ENCODE measurements at places on chromosomes 12 and 14.

GRCh38 chr12:90842477-90842876 lies 112.5 kb downstream of the CCER1 start:
- no peaks in the 10 kb centered on the region for H3K36me3 ChIP-seq
- no peak overlapping the region for H3K4me3 ChIP-seq
- no peaks in the 10 kb centered on the region for H3K4me1 ChIP-seq
- DNase-seq, result no peak

DNA sequence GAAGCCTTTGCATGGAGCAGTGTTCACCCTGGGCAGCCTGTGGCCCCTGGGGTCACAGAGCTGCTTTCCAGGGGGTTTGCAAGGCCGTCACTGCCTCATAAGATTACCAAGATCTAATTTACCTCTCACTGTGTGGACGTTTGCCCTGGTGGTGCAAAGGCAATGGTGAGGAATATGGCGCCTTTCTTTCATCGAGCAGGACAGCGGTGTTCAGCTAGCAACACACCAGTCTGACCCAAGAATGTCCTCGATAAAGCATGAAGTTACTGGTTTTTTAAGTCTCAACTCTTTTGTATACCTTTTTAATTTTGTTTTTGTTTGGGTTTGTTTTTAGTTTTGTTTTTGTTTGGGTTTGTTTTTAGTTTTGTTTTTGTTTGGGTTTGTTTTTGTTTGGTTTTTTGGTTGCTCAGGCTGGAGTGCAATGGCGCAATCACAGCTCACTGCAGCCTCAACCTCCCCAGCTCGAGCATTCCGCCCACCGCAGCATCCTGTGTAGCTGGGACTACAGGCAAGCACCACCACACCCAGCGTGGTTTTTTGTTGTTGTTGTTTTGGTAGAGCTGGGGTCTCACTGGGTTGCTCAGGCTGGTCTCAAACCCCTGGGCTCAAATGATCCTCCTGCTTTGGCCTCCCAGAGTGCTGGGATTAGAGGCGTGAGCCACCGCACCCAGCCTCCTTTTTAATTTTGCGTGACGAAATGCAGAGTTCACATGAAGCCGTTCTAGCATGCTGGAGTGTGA lies 57.9 kb downstream of the PPP2R5C start:
- DNase-seq, result no peak
- H3K36me3 ChIP-seq, result peaks cover 5% of the 10 kb centered on the region
- no peak overlapping the region for H3K27ac ChIP-seq
- H3K4me3 ChIP-seq, result no peak overlapping the region

DNA sequence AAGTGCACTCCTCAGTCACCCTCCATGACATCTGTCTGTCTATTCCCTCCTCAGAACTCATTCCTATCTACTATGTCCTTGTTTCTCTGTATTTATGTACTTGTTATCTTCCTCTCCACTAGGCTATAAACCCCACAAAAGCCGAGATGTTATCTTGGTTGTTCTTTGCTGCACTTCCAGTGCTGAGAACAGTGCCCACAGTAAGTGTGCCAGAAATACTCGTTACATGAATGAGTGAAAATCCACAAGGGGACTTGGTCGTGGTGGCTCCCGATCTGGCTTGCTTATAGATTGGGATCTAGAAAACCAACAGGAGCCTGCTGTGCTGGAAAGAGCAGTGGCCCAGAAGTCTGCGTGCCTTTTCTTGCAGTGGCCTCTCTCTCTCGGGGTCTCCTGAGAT lies 111.9 kb upstream of the PRMT8 start:
- no peak overlapping the region for H3K4me3 ChIP-seq
- H3K4me1 ChIP-seq, result no peaks in the 10 kb centered on the region
- no peak for DNase-seq

GRCh38 chr14:71202881-71203280 lies 295.6 kb downstream of the PCNX1 start:
- no peak for DNase-seq
- no peak overlapping the region for H3K27ac ChIP-seq
- H3K36me3 ChIP-seq, result no peaks in the 10 kb centered on the region
- no peaks in the 10 kb centered on the region for H3K27me3 ChIP-seq
- no peak overlapping the region for H3K4me3 ChIP-seq

GRCh38 chr12:90163975-90164374 lies 455.3 kb upstream of the ATP2B1 start:
- H3K27ac ChIP-seq, result no peak overlapping the region
- no peaks in the 10 kb centered on the region for H3K27me3 ChIP-seq
- H3K4me3 ChIP-seq, result no peak overlapping the region
- no peak for DNase-seq
- no peaks in the 10 kb centered on the region for H3K4me1 ChIP-seq
- no peaks in the 10 kb centered on the region for H3K36me3 ChIP-seq

DNA sequence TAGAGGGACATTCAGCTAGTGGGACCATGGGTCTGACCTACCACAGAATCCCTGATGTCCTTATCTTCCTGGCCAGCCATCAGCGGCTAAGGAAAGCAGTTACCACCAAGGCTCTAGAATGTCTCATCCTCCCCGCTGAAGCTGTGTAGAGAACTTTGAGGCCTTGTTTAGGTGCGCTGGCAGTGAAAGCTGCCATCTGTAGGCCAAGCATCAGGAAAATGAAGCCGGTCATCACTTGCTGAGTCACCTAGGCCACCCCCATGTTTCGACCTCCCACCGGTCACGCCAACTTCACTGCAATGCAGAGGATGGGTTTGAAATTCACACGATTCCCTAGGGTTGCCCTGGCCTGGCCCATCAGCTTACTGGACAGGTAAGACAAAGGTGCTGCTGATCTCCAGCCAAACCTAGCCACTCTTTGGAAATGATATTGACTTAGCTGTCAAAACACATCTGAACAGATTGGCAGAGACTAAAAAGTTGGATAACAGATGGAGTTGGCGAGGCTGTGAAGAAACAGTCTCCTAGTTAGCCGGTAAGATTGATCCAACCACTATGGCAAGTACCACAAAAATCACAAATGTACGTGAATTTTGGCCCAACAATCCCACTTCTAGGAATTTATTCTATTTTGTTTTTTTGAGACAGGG lies 52.0 kb downstream of the NOS1 start:
- no peaks in the 10 kb centered on the region for H3K27me3 ChIP-seq
- no peak for DNase-seq
- no peaks in the 10 kb centered on the region for H3K4me1 ChIP-seq
- no peaks in the 10 kb centered on the region for H3K36me3 ChIP-seq
- no peak overlapping the region for H3K4me3 ChIP-seq
- no peak overlapping the region for H3K27ac ChIP-seq

DNA sequence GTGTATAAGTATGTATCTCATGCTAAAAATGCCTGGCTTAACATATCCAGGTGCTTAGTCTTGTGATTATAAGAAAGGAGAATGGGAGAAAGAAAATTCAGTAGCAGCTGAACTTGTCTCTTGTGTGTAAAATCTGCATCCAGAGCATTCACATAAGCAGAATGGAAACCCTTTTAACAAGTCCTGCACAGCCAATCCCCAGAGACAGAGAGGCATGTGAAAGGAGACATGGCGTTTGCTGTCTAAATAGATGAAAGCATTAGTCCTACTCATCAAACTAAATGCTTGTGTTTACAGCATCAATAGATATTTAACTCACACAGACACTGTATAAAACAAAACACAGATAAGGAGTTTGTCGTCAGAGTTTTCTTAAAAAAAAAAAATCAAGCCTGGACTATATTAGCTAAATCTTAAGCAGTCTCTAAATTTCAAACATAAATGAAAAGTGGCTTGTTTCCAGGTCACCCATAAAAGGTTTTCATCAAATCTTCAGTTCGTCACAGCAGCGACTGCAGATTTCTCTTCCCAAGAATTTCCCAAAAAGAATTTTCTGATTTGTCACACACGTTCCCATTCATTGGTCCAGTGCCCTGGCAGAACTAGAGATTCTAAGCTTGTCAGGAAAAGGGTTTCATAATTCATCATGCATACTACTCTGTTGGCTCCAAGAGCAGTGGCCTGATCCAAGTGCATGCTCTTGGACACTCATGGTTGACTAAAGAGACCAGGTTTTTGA lies 249.2 kb downstream of the BTG1 start:
- no peaks in the 10 kb centered on the region for H3K4me1 ChIP-seq
- H3K27me3 ChIP-seq, result no peaks in the 10 kb centered on the region
- no peak overlapping the region for H3K4me3 ChIP-seq
- no peak for DNase-seq

DNA sequence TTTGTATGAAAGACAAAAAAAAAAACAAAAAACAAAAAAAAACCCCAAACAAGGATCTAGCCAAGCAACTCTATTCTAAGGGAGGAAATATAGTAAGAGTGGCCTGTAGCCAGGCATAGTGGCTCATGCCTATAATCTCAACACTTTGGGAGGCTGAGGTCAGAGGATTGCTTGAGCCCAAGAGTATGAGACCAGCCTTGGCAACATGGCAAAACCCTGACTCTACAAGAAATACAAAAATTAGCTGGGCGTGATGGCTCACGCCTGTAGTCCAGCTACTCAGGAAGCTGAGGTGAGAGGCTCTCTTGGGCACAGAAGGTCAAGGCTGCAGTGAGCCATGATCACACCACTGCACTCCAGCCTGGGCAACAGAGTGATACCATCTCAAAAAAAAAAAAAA lies 47.9 kb downstream of the TMEM117 start:
- no peaks in the 10 kb centered on the region for H3K36me3 ChIP-seq
- H3K27me3 ChIP-seq, result no peaks in the 10 kb centered on the region
- no peak overlapping the region for H3K27ac ChIP-seq
- DNase-seq, result no peak
- H3K4me1 ChIP-seq, result no peaks in the 10 kb centered on the region
- no peak overlapping the region for H3K4me3 ChIP-seq

GRCh38 chr12:76032043-76032981 lies 736 bp upstream of the PHLDA1 start:
- no peaks in the 10 kb centered on the region for H3K27me3 ChIP-seq
- DNase-seq, result peak; percentile 71
- peak overlapping the region; percentile 89 for H3K27ac ChIP-seq
- H3K4me1 ChIP-seq, result peaks cover 24% of the 10 kb centered on the region
- H3K36me3 ChIP-seq, result peaks cover 19% of the 10 kb centered on the region
- peak overlapping the region; percentile 74 for H3K4me3 ChIP-seq

DNA sequence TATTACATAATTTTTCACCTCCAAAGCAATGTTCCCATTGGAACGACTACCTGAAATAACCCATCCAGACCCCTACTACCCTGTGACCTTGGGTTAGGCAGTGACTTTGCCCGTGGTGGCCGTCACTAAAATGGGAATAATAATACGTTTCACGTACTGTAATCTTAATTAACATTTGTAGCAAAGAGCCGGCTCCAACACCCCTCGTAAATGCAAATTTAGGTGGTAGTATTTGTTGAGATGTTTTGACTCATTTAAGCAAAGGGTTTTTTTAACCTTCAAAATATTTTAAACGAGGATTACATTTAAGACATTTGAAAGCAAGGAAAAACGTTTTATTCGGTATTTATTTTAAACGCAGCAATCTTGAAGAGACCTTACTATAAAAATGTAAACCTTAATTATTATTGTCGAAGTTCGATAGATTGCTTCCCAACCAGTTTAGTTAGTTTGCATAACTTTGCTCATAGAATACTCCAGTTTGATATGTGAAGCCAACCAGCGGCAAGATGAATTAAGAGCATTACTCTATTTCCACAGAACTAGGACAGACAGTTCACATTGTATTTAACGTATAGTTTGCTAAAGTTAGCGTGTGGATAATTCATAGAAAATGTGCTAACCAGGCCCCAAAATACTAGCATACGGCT lies 1.4 kb upstream of the ARID2 start:
- H3K27me3 ChIP-seq, result no peaks in the 10 kb centered on the region
- DNase-seq, result no peak
- H3K27ac ChIP-seq, result peak overlapping the region; percentile 94
- H3K36me3 ChIP-seq, result no peaks in the 10 kb centered on the region
- peak overlapping the region; percentile 94 for H3K4me3 ChIP-seq

GRCh38 chr12:47753021-47754001 lies 5.4 kb downstream of the RAPGEF3 start:
- no peak overlapping the region for H3K4me3 ChIP-seq
- no peak overlapping the region for H3K27ac ChIP-seq
- no peaks in the 10 kb centered on the region for H3K27me3 ChIP-seq
- peaks cover 23% of the 10 kb centered on the region for H3K4me1 ChIP-seq

- peaks cover 7% of the 10 kb centered on the region for H3K4me1 ChIP-seq
- H3K27ac ChIP-seq, result no peak within 1 kb of the TSS
- peak; percentile 46 for DNase-seq
Observed at GRCh38 chr12:81077686-81078441, at the start of gene ACSS3. TSS of gene ACSS3 (plus strand) at chr12:81078079. CDS start at chr12:81078121, 42 bp downstream.

GRCh38 chr12:103207936-103208335 lies 250.5 kb downstream of the ASCL1 start:
- no peaks in the 10 kb centered on the region for H3K4me1 ChIP-seq
- H3K36me3 ChIP-seq, result no peaks in the 10 kb centered on the region
- no peak overlapping the region for H3K4me3 ChIP-seq
- no peak overlapping the region for H3K27ac ChIP-seq
- no peaks in the 10 kb centered on the region for H3K27me3 ChIP-seq
- DNase-seq, result no peak

- no peak overlapping the region for H3K4me3 ChIP-seq
- no peaks in the 10 kb centered on the region for H3K27me3 ChIP-seq
- H3K4me1 ChIP-seq, result no peaks in the 10 kb centered on the region
- H3K27ac ChIP-seq, result no peak overlapping the region
- no peak for DNase-seq
- H3K36me3 ChIP-seq, result peaks cover 4% of the 10 kb centered on the region
Observed at GRCh38 chr12:1984759-1985158, 19.5 kb downstream of the DCP1B start.

DNA sequence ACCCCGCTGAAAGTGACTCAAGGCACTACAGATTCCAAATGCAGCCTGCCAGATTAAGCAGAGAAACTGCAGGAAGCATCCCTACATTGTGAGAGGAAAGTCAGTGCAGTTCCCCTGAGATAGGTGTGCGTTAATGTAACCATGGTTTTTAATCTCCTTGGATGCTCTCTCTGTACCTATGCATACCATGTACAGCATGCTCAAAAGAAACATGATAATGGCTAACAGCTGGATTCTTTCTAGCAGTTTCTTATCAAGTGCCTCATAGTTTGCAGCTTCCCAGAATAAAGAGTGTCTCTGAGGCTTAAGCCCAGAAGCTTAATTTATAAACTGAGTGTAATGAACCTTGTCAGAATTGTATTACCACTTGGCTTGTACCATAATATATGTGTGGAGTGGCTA lies 17.1 kb upstream of the MDM1 start:
- no peak overlapping the region for H3K27ac ChIP-seq
- DNase-seq, result peak; percentile 56
- peaks cover 13% of the 10 kb centered on the region for H3K4me1 ChIP-seq
- no peak overlapping the region for H3K4me3 ChIP-seq
- H3K27me3 ChIP-seq, result peaks cover 3% of the 10 kb centered on the region
- no peaks in the 10 kb centered on the region for H3K36me3 ChIP-seq

DNA sequence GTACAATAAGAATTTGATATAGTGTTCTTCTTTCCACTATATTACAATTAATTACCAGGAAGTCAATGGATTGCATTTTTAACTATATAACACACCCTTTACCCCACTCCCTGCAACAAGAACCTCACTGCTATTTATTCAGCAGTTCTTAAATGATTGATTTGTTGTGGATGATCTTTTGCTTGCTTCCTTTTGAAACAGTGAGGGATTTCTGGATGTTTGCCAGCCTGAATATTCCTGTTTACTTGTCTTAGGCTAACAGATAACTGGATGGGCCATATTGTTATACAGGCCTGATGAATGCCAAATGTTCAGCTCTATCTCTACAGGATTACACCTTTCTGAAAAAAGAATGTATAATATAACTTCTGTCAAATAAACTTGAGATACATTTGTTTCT lies 497.6 kb downstream of the APAF1 start:
- H3K4me3 ChIP-seq, result no peak overlapping the region
- no peaks in the 10 kb centered on the region for H3K27me3 ChIP-seq
- H3K27ac ChIP-seq, result no peak overlapping the region
- DNase-seq, result no peak

GRCh38 chr12:5660238-5660637 lies 228.3 kb downstream of the NTF3 start:
- no peaks in the 10 kb centered on the region for H3K27me3 ChIP-seq
- no peaks in the 10 kb centered on the region for H3K36me3 ChIP-seq
- no peak overlapping the region for H3K4me3 ChIP-seq
- no peak for DNase-seq

All from astrocyte (in vitro differentiated cells and primary cell).